ENCODE measurements at places on chromosomes 13 and 19.

GRCh38 chr19:19349365-19349764 is 28.7 kb downstream of the MAU2 start:
- DNase-seq: no peak

DNA sequence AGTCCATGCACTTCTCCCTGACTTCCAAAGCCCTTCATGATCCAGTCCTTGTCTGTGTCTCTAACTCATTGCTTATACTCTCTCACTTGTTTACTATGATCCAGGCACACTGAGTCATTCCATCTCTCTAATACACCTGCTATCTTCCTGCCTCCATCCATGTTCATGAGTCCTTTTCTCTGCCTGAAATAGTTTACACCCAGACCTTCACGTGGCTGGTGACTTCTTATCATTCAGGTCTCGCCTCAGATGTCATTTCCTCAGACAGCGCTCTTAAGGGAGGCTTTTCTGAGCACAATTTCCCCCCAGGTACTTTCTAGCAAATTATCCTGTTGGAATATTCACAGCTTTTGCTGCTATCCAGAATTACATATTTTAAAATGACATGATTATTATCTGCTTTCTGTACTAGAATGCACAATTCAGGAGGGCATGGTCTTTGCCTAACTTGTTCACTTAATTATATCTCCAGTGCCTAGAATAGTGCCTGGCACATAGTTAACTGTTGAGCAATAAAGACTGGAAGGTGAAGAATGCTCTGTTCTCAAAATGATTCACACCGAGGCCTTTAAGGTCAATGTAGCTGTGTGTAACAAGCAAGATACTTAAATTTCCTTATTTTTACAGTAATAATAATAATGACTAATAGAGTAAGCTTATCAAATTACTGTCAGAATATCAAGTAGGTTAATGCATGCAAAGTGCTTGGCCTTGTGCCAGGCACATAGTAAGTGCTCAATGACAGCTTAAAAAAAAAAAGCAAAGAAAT is 183.7 kb upstream of the SPRY2 start:
- no peak for DNase-seq

DNA sequence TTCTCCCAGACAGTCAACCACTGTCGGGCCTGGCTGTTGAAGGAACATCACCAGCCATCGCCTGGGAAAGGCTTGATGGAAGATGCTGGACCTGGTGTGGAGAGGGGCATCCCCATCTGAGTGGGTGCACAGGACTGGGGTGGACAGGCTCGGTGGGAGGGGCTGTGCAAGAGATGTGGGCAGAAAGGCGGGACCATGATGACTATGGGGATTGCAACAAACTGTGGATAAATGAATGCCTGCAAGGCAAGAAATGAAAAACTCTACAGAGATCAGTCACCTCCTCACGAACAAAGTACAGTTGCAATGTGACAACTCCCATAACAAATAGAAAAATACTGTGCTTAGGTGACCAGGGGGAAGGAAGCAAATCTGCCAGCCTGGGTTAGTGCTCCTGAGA is 171.9 kb upstream of the GPR12 start:
- no peak for DNase-seq

GRCh38 chr13:20847296-20847695 is 55.2 kb downstream of the XPO4 start:
- DNase-seq: peak; percentile 67

GRCh38 chr19:42095814-42096230 is 19.9 kb downstream of the ZNF574 start:
- no peak for DNase-seq

- peak; percentile 92 for DNase-seq
These were observed at the start of gene ZNF677 for GRCh38 chr19:53254411-53255341. ZNF677 (minus strand) TSS chr19:53254873; CDS start chr19:53251550, 3,323 bp downstream.

DNA sequence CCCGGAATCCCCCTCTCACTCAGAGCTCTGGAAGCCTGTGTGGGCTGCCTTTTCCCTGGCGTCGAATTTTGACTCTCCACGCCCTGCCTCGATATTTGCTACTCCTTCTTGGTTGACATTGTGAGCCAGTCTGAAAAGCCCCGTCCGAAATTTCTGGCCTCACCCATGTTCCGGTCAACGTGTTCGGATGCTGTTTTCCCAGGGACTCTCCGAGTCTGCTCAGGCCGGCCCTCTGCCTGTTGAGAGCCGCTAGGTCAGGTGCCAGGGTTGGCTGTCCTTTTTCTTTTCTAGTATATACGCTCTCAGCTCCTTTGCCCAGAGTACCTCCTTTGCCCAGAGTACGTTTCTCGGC is 6.8 kb upstream of the DGKH start:
- peak; percentile 67 for DNase-seq

- no peak for DNase-seq
These were observed 12.5 kb downstream of the PBX4 start for GRCh38 chr19:19606021-19606420.

- DNase-seq: peak; percentile 62
These were observed 9.8 kb downstream of the TSHZ3 start for GRCh38 chr19:31339411-31339810.

DNA sequence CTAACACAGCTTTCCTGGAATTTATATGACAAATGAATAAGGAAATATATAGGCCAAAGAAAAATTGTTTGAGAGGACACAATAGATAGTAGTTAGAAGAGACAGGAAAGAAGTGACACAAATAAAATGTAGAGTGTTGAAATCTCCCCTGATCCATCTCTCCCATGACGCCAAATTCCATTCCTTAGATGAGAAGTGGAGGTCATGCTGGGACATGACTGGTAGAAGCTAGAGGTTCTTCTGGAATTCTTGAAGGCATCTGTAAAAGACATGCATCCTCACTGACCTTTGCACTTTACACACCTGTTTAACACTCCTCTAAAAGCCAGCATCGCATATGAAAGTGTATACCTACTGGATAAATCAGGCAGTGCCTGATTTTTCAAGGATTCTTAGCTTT is 67.8 kb downstream of the DGKH start:
- no peak for DNase-seq

DNA sequence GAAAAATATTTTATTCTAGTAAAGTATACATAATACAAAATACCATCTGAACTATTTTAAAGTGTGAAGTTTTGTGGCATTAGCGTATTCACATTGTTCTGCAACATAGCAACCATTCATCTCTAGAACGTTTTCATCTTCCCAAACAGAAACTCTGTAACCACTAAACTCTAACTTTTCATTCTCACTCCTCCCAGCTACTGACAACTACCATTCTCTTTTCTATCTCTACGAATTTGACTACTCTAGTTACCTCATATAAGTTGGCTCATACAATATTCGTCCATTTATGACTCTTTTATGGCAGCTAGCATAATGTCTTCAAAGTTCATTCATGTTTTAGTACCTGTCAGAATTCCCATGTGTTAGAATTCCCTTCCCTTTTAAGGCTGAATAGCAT is 150.5 kb upstream of the MIR17HG start:
- DNase-seq: no peak

DNA sequence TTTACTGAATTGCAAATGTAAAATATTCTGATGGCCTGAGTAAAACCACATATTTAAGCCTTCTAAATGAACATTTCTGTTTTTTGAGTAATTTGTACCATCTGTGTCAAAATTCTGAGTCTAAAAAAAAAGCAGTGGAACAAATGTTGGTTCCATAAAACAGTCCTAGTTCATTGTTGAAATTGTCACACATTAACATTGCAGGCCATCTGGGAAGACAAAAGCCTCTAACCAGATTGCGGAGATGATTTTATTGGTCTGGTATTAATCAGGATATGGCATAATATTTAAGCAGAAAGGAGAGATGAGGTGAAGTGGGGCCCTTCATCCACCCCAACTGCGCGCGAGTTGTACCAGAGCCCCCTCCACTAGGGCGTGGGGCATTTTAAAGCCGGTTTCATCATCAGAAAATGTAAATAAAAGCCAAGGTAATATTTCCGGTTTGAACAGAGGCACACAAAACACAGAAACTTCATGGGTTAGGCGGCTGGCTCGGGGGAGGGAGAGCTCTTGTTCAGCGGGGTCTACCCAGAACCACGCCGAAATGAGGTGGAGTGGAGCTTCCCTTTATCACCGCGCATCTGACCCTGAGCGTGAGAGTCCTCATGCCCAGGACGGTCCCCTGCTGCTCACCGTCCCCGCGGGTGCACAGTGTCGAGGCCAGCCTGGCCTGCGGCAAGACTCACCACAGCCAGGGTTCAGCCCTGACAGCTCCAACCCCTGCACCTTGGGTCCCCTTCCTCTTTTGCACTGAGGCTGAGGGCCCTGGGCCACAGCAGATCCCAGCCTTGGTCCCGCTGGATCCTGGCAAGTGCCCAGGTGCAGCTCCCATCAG is 169.2 kb downstream of the URI1 start:
- DNase-seq: no peak

GRCh38 chr13:103283451-103283820 is 217.2 kb upstream of the SLC10A2 start:
- no peak for DNase-seq
